ENCODE measurements at places on chromosomes 4 and X.

DNA sequence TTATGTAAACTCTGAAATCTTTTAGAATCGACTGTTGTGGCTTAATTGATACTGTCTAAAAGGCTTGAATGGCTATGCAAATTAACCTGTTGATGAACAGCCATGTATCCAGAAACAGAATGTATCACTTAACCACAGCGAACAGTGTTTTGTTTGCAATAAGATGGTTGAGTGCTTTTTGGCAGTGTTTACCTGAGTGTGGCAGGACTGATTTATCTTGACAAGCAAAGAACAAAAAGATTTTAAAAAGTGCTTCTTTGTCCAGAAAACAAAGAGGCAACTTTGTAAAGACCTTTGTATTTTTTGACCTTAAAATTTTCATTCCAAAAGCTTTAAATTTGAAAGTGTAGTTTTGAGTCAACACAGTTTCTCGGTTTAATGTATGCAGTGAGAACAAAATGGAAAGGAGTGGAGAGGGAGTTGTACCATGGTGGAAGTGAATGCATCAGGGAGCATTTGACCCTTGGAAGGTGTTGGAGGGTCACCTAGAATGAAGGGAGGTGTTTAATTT, 18.0 kb downstream of the ARHGAP10 start:
- H3K4me1 ChIP-seq, result no peaks in the 10 kb centered on the region
- no peaks in the 10 kb centered on the region for H3K27me3 ChIP-seq
- no peaks in the 10 kb centered on the region for H3K36me3 ChIP-seq
- DNase-seq, result no peak

- no peaks in the 10 kb centered on the region for H3K27me3 ChIP-seq
- H3K4me1 ChIP-seq, result no peaks in the 10 kb centered on the region
- no peak for DNase-seq
- H3K27ac ChIP-seq, result no peak overlapping the region
- no peak overlapping the region for H3K4me3 ChIP-seq
- H3K36me3 ChIP-seq, result no peaks in the 10 kb centered on the region
Observed at GRCh38 chr4:138706201-138706600, 309.4 kb upstream of the NOCT start.

GRCh38 chrX:138287205-138287877, 424.2 kb downstream of the FGF13 start:
- H3K4me3 ChIP-seq, result no peak overlapping the region
- no peak overlapping the region for H3K27ac ChIP-seq
- no peak for DNase-seq
- no peaks in the 10 kb centered on the region for H3K4me1 ChIP-seq
- no peaks in the 10 kb centered on the region for H3K36me3 ChIP-seq

DNA sequence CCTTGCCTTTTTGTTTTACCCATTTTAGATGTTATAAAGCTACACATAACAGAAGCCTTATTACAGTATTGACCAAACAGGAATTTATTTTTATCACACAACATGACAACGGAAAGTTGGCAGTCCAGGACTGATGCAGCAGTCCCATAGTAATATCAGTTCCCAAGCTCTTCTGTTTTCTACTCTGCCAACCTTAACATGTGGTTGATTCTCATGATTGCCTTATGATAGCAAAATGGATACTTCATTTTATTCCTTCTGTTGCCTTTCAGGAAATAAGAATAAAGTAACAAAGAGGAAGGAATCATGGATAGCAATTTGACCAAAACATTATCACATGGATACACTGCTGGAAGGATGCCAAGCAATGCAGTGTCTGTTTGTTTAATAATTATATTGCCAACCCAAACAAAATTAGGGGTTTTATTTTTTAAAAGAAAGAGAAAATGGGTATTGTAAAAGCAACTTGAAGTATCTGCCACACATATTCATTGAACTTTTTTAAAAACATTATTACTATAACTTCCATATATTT, 275.7 kb downstream of the STPG2 start:
- DNase-seq, result no peak
- H3K27ac ChIP-seq, result no peak overlapping the region
- H3K27me3 ChIP-seq, result no peaks in the 10 kb centered on the region
- no peak overlapping the region for H3K4me3 ChIP-seq
- no peaks in the 10 kb centered on the region for H3K4me1 ChIP-seq

- DNase-seq, result no peak
- no peaks in the 10 kb centered on the region for H3K4me1 ChIP-seq
- no peaks in the 10 kb centered on the region for H3K27me3 ChIP-seq
- H3K36me3 ChIP-seq, result no peaks in the 10 kb centered on the region
Observed at GRCh38 chr4:179624768-179625181, 2182.5 kb upstream of the AGA start.

- no peaks in the 10 kb centered on the region for H3K27me3 ChIP-seq
- H3K4me3 ChIP-seq, result no peak overlapping the region
- no peaks in the 10 kb centered on the region for H3K36me3 ChIP-seq
- DNase-seq, result no peak
- H3K27ac ChIP-seq, result no peak overlapping the region
Observed at GRCh38 chrX:10549280-10549679, 71.1 kb downstream of the MID1 start.

DNA sequence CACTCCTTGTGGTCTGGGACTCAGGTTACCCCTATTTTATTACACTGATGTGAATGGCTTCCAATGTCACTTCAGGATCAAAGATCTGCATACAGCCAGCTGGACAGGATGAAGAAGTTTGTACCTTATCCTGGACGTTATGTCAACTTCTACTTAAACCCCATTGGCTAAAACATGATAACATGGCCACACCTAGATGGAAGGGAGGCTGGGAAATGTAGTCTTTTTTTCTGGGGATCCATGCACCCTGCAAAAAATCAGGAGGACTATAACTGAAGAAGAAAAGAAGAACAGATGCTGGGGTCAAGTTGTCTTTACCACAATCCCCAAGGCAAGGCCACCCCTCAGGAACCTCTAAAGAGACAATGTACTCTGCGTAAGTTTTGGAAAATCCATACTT, 459.2 kb downstream of the BCOR start:
- no peak for DNase-seq
- no peak overlapping the region for H3K27ac ChIP-seq
- H3K36me3 ChIP-seq, result no peaks in the 10 kb centered on the region
- H3K4me3 ChIP-seq, result no peak overlapping the region
- H3K27me3 ChIP-seq, result no peaks in the 10 kb centered on the region

DNA sequence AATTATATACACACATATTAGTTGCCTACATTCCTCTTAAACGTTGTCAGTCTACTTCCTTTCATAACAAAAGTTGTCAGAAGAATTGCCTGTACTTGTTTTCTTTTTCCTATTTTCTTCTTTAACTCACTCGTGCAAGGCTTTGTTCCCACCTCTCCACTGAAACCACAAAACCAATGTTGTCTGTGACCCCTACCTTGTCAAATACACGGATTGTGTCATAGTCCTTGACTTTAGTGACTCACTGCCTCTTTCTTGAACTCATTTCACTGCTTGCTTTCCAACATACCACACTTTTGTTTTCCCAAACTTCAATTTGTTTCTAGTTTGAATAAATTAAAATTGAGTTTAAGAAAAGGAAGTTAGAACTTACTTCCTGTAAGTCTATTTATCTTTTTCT, 283.9 kb upstream of the AGA start:
- DNase-seq, result no peak
- no peaks in the 10 kb centered on the region for H3K4me1 ChIP-seq
- no peak overlapping the region for H3K4me3 ChIP-seq
- no peaks in the 10 kb centered on the region for H3K27me3 ChIP-seq

DNA sequence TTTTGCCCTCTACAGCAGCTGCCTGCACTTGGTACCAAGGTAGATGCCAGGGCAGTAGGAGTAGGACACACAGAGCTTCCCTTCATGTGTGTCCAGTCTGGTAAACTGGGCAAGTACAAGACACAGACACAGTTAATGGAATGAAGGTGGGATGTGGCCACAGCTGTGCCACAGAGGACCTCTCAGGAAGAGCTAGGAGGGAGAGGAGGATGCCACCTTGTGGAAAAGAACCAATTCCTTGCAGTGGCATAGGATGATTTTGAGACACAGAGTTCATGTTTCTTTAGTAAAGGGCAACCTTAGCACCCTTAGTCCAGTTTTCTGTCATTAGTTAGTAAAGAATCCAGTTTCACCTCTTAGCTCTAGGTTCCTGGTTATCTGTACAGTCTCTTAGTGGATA, 36.3 kb upstream of the TBC1D14 start:
- H3K27ac ChIP-seq, result peak overlapping the region; percentile 0
- peaks cover 92% of the 10 kb centered on the region for H3K36me3 ChIP-seq
- H3K27me3 ChIP-seq, result no peaks in the 10 kb centered on the region
- peaks cover 64% of the 10 kb centered on the region for H3K4me1 ChIP-seq
- H3K4me3 ChIP-seq, result no peak overlapping the region

- H3K4me1 ChIP-seq, result no peaks in the 10 kb centered on the region
- no peaks in the 10 kb centered on the region for H3K27me3 ChIP-seq
- no peak overlapping the region for H3K27ac ChIP-seq
- H3K36me3 ChIP-seq, result no peaks in the 10 kb centered on the region
Observed at GRCh38 chr4:147991543-147992283, 259.8 kb downstream of the ARHGAP10 start.

DNA sequence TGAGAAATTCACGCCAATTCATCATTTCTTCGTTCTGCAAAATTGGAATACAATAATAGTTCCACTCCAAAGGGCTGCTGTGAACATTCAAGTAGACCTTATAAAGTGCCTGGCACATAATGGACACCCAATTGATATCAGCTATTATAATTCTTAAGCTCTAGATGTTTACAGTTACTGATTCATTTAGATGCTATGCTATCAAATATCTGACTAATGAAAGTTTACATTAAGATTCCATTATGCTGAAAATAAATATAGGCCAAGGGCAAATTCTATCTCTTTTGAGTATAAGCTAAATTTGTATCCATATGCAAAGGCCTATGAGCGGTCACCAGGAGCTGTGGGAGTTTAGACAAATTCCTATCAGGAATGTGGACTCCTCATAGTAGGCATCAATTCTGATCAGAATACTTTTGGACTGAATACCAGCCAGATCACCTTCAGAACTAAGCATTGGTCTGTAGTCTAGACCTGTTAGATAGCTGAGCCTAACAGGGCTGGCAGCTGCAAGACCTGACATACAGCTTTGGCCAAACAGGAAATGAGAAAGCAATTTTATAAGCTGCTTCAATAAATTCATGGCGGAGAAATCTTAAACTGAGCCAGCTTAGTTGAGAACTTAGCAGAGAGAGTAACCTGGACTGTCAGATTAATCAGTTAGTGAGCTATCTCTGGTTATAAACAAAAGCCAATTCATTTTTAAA, 384.3 kb upstream of the ACTRT1 start:
- H3K4me1 ChIP-seq, result no peaks in the 10 kb centered on the region
- H3K36me3 ChIP-seq, result no peaks in the 10 kb centered on the region
- H3K27ac ChIP-seq, result no peak overlapping the region

DNA sequence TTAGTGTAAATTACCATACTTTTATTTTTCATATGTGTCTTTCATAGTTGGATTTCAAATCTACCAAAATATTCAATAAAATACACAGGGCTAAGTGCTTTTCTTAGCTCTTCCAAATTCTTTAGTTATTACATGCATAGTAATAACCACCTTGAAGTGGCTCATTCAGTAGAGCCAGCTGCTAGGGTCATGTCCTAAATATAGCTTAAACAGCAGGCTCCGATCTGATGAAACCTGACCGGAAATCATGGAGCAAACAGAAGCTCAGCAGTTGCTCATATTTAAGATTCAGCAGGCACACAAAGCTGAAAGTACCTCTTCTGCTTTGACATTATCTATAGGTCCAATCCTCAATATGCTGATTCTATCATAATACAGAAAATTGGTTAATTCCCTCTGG, 1470.4 kb downstream of the ADGRL3 start:
- no peak overlapping the region for H3K4me3 ChIP-seq
- H3K27ac ChIP-seq, result no peak overlapping the region
- H3K27me3 ChIP-seq, result no peaks in the 10 kb centered on the region
- no peaks in the 10 kb centered on the region for H3K36me3 ChIP-seq

DNA sequence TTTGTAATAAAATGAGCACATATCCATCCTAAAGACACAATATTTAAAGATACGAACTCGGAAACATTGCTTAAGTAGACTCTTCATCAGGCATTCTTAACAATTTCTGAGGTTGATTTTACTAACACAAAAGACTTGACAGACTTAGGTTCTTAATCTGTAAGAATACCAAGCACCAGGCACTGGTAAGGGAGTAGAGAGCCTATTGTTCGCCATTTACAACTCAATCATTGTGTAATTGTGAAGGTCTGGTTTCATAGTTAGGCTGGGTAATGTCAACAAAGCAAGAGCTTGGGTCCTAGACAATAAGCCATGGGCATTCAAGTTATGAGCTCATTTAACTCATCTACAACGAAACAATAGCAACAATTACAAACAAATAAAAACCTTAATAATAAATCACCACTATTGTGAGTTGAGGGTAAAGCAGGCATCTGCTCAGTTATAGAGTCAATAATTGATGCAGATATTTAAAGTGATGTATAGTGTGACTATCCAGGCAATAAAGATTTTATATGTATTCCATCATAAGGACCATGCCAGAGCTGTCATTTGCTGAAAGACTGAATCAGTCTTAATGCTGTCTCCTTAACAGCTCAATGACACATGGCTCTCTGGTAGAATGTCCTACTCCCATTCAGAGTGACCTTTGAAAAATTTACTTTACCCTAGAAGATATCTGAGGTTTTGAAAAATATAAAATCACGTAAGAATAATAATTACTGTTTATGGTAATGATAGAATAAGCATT, 664.0 kb upstream of the PCDH7 start:
- no peak overlapping the region for H3K4me3 ChIP-seq
- no peak overlapping the region for H3K27ac ChIP-seq
- H3K4me1 ChIP-seq, result no peaks in the 10 kb centered on the region
- no peaks in the 10 kb centered on the region for H3K36me3 ChIP-seq
- no peaks in the 10 kb centered on the region for H3K27me3 ChIP-seq

DNA sequence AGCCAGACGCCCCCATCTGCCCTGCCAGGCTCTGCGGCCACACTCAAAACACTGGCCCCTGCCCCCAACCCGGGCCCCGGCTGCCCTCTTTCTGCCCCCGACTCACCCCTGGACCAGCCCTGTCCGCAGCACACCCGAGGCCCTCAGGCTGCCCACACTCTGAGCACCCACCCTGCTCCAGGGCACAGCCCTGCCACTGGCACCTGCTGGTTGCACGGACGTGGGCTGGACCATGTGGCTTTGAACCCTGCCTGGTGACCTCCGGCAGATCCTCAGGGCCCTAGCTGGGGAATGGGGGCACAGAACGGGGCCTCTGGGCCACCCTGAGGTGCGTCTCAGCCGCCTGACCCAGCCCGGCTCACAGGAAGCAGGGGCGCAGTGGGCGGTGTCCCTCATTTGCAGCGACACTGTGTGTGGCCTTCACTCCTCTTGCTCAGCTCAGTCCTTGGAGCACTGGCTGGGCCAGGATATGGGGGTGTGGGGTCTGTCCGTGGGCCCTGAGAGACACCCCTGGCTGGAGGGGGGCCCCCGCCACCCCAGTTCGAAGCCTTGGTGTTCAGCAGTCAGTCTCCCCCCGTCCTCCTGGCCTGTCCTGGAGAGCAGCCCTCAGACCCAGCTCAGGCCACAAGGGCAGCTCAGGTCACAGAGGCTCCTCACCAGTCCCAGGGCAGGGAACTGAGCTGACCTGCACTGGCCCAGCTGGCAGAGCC, 73.2 kb downstream of the FAM53A start:
- no peaks in the 10 kb centered on the region for H3K27me3 ChIP-seq
- no peaks in the 10 kb centered on the region for H3K4me1 ChIP-seq
- H3K4me3 ChIP-seq, result no peak overlapping the region
- peak; percentile 72 for DNase-seq
- H3K36me3 ChIP-seq, result no peaks in the 10 kb centered on the region

GRCh38 chr4:125070861-125071260, 243.9 kb upstream of the FAT4 start:
- DNase-seq, result no peak
- no peaks in the 10 kb centered on the region for H3K27me3 ChIP-seq
- H3K4me1 ChIP-seq, result no peaks in the 10 kb centered on the region
- no peak overlapping the region for H3K27ac ChIP-seq
